ENCODE measurements at places on chromosomes 7 and 10.
A peak's percentile ranks its signal among the peaks of the same experiment; 100 is the strongest.

DNA sequence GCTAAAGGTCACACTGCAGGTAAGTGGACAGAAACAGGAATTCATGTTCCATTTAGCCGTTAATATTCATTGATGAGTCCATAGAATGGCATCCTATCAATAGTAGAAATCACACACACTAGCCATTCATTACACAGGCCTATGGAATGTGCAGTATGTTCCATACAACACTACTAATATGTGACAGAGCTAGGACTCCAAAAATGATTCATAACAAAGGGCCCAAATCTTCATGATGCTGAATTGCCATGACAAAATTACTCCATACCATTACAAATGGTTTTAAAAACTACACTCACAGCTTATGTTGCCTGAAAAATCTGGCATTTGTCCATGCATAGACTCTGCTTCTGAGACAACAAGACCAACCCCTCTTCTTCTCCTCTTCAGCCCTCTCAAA, 549.1 kb downstream of the XPNPEP1 start:
- no peak for DNase-seq

DNA sequence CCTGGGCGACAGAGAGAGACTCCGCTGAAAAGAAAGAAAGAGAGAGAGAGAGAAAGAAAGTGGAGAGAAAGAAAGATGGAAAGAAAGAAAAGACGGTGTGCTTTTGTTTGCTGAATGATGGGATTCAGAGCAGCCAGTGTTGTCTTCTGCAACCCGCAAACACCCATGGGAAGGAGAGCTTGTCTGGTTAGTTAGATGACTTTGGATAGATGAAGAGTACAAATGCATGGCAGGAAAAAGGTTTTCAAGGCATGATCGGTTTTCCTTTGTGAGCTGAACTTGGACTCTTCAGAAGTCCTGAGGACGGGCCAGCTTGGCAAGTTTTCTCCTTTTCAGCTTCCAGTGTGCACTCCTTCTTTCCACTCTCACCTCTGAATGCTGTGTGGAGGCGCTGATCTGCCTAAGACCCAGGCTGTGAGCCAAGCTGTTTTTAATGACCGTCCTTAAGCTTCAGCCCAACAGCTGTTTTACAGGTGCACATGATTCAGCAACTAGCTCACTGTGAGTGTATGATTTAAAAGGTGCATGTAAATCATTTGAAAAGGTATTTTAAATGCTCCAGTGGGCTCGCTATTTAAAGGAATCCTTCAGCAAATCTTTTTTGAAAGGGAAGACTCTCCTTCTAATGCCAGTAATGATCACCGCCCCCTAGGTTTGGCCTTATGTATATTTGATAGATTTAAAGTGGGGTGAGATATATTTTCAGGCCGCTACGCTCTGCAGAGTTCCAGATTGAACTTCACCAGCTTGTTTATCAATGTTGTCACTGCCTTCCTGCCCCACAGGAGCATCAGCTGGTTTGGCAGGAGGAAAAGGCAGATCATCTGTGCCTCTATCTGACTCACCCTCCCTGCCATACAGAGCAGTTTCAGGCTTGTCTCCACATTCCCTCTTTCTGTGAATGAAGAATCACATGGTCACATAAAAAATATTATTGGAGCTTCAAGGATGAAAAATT, 115.0 kb downstream of the PLXDC2 start:
- DNase-seq = peak; percentile 25

DNA sequence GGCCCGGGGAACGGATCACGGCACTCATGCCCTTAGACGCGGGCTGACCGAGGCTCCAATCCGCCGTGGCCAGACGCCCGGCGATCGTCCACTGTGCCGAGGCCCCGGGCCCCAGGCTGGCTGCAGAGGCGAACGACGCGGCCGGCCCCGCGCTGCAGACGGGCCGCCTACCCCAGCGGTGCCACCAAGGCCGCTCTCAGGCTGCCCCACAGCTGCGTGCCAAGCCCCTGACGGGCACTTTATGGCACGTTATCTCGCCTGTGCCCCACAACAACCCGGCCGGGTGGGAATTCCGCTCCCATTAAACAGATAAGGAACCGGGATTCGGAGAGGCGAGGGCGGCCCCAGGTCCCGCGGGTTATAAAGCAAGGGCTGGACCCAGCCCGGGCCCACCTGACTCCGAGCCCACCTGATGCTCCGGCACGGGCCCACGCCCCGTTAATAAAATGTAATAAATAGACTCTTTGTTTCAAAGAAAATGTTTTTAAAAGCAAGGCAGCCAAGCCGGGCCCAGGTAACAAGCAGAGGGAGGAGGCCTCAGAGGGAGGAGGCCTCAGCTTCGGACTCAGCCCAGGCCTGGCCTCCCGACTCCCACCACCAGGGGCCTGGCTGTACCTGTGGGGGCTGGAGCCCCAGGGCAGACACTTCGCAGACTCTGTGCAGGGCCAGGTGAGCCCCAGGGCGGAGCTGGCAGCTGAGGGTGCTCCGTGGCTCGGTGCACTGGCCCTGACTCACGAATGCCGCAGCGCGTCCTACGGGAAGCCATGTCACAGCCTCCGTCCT, 79.7 kb downstream of the FOXL3 start:
- DNase-seq = no peak

DNA sequence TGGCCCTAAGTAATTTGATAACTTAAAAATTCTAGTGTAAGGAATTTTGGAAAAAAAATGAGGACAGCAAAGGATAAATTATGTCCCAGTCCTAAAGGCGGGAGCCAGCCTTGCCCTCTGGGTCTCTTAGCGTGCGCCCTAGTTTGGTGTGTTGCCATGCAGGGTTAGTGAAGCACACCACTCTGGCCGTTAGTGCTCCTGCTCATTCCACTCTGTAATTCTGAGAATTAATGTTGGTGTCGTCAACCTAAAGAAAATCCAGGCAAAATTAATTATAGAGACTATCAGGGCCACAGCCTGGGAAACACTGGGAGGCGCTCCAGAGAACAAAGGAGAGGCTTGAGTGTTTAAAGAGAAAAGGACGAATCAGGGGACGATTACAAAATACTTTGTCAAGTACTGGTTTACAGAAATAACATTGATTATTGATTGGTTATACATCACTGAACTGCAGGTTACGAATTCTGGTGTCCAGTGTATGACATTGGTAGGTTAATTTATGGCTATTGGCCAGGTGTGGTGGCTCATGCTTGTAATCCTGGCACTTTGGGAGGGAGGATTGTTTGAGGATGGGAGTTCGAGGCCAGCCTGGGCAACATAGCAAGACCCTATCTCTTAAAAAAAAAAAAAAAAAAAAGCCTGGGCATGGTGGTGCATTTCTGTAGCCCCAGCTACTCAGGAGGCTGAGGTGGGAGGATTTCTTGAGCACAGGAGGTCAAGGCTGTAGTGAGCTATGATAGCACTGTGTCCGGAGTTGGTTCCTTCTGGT, 5.8 kb downstream of the DYNC2I1 start:
- no peak for DNase-seq

DNA sequence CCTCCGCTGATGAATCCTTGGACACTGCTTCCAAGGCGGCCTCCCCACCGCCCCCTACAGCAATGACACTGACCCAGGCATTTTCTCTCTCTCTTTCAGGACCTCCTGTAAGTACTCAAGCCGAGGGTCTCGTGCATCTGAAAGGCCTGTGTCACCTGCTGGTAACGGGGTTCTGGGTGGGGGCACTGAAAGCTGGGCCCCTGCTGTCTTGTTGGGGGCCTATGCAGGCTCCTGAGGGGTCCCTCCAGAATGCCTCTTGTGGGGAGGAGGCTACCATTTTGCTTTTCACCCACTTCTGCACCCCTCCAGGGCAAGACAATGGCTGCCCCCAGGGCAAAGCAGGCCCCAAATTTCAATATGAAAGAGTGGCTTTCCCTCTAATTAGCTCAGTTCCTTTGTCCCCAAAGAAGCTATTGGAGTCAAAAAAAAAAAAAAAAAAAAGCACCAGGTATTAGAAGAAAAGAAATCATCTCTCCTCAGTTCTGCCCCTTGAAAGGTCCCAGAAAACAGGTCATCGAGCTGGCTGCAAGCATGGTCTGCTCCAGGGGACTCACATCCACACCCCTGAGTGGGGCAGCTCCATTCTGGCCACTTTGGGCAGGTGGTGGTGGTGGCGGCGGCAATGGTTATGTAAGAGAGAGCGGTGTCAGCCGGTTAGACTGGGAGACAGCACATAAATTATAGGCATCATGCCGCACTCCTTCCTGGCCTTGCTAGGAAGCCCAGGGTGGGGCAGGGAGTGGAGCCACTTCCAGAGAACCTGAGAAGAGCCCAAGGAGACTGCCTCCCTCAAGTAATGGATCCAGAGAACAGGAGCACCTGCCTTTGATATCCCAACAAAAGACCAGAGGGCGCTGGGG, 66.2 kb downstream of the COL13A1 start:
- DNase-seq = no peak

- DNase-seq = no peak
These were observed 769.6 kb downstream of the GRID1 start for GRCh38 chr10:85597006-85597405.

GRCh38 chr7:54831046-54831643, 72.1 kb upstream of the SEC61G start:
- DNase-seq = no peak

GRCh38 chr10:3043512-3044368, 23.6 kb upstream of the PFKP start:
- peak; percentile 71 for DNase-seq

DNA sequence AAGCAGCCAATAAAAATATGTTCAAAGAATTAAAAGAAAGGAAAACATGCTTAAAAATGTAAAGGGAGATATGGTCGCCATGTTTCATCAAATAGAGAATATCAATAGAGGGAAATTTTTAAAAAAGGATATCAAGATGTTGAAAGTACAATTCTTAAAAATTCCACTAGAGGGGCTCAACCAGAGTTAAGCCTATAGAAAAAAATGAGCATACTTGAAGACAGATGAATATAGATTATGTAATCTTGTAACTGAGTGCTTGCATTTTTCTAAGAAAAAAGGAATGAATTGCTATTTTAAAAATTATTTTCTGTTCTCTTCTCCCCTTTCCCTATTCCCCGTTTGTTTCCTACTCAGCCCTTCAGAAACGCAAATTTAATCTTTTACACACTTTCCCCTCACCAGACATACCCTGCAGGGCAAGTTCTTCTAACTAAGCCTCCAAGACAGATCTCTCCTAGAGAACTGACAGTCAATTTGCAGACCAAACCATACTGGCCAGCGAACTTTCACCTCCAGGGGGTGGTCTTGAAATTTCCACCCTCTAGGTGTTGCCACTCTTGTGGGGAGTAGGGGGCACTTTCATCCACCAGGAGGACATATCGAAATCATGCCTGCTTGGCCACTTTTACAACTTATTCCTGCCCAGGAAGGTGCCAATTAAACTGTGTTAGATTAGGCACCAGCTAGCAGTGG, 67.7 kb downstream of the NSUN6 start:
- DNase-seq = no peak

DNA sequence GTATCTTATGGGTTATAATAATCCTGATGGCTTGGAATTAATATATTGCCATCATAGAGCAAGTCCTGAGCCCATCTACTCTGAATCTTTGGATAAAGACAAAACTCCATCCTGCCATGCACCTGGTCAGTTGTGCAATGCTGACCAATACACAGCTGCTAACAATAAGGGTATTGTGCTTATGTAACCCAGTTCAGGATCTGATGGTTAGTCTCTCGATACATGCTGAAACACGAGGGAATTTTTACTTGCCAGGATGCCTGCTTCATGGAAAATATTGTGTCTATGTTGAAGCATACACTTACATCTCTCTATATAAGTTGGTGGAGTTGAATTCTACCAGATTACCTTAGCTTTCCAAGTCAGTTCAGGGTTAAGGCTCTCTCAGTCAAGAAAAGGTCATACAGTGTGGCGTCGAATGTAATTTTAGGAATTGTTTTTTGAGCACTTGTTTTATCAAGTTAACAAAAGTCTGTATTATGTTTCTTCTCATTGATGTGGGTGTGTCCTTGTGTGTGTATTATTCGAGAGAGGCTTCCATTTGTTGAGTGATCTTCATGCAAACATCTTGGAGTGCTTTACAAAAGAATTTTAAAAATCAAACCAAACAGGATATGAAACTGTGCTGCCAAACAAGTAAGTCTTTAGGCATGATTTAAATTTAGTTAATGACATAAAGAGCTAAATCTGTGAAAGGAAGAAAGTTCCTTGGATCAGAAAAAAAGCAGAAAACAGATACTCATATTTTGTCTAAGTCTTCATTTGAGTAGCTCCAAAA, 449.1 kb downstream of the SUGCT start:
- DNase-seq = no peak

DNA sequence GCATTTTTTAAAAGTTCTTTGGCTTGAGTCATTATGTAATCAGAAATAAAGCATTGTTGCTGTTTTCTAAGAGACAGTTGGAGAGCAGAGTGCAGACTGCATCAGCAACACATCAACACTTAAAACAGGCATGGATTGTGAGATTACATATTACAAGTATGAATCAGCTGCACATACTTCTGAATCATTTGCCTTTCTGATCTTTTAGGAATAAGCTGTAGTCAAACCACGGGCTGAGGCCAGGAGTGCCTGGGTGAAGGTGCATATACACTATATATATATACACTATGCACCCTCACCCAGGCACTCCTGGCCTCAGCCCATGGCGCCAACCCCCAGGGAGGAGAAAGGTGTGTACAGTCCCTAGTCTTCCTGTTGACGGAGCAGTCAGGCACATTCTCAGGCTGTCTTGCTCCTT, 52.4 kb upstream of the DLX6 start:
- DNase-seq = no peak

- DNase-seq = no peak
These were observed 131.3 kb downstream of the DYNC2I1 start for GRCh38 chr7:158987691-158988090.

DNA sequence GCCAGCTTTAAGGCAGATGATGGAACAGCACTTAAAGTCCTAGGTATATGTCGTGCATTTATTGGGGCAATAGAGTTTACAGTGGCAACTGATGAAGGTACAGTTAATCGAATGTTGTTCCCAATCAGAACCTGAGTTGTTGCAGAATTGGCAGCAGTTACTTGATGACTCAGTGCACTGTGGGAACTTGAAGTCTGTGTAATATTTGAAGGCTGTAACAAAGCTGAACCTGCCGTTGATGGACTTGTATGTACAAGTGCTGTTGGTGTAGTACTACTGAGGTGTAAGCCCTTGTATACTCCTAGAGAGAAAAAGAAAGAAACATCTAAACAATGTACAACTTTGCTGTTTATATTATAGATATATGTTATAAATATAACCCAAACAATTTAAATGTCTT, 75.3 kb downstream of the EPC1 start:
- DNase-seq = no peak

GRCh38 chr10:69398466-69398865, 18.3 kb downstream of the TACR2 start:
- DNase-seq = no peak

- DNase-seq = peak; percentile 89
These were observed 325.0 kb downstream of the PLXNA4 start for GRCh38 chr7:132251327-132251659.

- DNase-seq = no peak
These were observed 25.2 kb upstream of the BNIP3 start for GRCh38 chr10:132006966-132007365.

DNA sequence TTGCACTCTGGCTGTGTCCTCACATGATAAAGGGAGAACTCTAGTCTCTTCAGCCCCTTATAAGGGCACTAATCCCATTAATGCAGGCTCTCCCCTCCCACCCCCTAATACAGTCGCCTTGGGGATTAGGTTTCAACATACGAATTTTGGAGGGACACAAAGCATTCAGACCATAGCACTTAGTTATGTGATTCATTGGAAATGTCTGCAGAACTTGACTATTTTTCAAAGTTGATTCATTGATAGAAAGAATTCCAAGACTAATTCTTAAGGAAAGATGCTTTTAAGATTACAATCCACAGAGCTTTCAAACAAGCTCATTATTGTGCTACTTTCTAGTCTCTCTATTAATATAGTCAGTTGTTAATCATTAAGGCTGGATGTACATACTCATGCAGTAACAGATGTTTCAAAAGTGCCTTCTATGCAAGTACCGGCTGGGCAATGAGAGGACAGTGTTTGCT, 85.3 kb upstream of the RPA3 start:
- DNase-seq = no peak
